BJ (cell line): ENCODE measurements at places on chromosomes 5 and 9.

DNA sequence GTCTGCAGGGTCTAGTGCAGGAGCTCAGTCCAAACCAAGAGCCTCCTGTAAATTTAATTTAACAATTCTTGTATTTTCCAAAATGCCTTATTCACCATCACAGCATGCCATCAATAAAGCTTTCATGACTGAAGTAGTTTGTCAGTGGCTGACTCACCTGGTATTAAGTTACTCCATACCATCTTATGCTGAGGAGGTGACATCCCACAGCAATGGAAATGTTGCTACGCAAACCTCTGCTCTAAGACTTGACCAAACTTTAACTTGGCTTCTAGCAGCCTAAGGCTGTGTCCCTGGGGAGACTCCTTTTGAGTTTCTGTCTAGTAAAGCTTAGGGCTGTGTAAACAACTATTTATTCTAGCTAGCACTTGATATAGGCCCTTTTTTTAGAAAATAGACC lies 1231.3 kb upstream of the CDH18 start:
- no peak for DNase-seq

- DNase-seq = no peak
These were observed 395.4 kb downstream of the DTWD2 start for GRCh38 chr5:118593003-118593328.

DNA sequence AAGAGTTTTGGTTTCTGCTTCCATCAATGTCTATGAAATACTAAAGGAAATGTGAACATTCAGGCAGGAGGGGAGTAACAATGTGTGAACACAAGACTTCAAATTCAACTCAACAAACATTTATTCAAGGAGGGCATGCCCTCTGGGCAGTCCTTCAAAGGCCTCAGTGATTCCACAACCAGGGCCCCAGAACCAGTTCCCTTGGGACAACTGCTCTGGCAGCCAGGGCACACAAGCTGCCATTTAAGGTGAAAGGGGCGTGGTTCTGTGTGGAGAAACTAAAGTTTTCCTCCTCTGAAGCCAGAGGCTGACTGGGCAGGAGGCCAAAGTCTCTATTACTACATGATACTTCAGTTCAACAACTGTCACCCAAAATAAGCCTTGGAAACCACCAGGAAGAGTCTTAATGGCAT lies 3.2 kb downstream of the RBM18 start:
- no peak for DNase-seq

- no peak for DNase-seq
These were observed 281.9 kb downstream of the GAS1 start for GRCh38 chr9:86665416-86665815.

DNA sequence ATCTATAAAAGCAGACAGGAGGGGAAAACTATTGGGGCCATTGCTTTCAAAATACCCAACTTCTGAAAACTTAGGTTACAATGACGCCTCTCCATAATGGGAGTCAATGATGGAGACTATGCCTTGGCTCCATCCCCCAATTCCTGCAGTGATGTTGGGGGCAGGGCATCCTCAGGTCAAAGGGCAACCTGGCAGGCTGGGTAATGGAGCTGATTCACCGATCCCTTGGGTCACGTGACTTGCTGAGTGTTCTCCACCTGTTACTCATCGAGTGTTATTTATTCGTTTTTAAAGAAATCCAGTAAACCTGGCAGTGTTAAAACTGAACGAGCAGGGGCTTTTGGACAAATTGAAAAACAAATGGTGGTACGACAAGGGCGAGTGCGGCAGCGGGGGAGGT lies 244.4 kb downstream of the FAM114A2 start:
- no peak for DNase-seq

DNA sequence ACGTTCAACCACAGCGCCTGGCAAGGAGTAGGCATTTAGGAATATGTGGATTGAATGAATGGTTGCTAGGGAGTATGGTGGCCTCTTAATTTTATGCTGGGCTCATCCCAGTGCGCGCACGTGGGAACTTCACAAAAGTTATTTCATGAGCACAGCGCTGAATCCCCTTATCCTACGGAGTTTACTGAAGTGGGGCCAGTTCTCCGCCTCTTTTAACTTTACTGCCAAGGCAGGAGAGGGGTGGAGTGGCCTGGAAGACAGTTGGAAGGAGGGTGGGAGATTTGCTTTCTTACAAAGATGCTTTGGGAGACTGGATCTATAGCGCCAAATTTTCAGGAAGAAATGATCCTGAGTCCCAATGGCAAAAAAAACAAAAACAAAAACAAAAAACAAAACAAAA lies 326.5 kb downstream of the SH3GL2 start:
- DNase-seq = no peak

DNA sequence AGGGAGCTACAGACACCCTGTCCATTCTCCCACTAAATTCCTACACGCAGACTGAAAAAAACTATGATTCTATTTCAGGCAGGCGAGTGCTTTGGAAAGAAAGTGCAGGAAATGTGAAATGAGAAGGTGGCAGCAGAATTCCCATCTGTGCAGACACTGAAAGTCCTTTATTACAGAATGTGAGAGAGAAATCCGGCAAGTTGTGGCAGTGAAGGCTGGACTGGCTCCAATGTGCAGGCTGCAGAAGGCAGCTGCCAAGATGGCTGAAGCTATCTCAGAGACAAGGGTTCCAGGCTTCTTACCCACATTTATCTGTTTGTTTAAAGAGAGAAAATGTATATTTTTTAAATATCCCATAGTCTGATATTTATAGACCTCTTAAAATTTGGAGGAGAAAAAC lies 161.8 kb upstream of the VLDLR start:
- no peak for DNase-seq

GRCh38 chr9:119986205-119986604 lies 593.8 kb downstream of the CDK5RAP2 start:
- no peak for DNase-seq

DNA sequence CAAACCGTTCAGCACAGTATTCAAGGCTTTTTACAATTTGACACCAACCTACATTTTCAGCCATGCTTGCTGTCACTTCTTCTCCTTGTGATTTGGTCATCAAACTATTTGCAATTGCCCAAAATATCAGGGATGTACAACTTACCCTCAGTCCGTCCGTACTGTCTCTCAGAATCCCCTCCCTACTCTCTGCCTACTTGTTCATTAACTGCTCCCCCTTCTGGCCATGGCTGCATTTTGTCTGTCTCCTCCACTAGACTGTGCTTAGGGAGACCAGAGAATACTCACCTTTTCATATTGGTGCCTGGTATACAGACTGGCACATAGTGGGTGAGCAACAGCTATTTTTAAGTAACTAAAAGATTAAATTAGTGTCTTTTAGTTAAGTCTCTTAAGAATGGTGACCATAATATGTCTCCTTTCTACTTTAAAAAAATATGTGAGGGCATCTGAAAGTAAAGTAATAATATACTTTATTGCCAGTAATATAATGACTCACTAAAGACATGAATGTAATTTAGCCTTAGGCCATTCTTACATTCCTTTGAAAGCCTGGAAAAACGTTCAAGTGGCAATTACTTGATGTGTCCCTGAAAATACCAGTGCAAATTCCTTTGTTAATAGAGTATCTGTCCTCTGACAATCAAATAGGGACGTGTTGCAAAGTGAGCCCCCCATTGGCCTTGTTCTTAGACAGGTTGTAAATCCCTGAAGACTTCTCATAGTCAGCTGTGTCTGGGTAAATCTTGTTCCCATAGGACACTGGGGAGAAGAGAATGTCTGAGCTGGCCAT lies 27.8 kb downstream of the PRLR start:
- peak; percentile 66 for DNase-seq

- no peak for DNase-seq
These were observed 3.6 kb upstream of the OTULINL start for GRCh38 chr5:14577971-14578370.

- DNase-seq = no peak
These were observed 23.4 kb downstream of the UBAC1 start for GRCh38 chr9:135937521-135938489.

GRCh38 chr5:133875179-133875578 lies 93.2 kb downstream of the C5orf15 start:
- no peak for DNase-seq

DNA sequence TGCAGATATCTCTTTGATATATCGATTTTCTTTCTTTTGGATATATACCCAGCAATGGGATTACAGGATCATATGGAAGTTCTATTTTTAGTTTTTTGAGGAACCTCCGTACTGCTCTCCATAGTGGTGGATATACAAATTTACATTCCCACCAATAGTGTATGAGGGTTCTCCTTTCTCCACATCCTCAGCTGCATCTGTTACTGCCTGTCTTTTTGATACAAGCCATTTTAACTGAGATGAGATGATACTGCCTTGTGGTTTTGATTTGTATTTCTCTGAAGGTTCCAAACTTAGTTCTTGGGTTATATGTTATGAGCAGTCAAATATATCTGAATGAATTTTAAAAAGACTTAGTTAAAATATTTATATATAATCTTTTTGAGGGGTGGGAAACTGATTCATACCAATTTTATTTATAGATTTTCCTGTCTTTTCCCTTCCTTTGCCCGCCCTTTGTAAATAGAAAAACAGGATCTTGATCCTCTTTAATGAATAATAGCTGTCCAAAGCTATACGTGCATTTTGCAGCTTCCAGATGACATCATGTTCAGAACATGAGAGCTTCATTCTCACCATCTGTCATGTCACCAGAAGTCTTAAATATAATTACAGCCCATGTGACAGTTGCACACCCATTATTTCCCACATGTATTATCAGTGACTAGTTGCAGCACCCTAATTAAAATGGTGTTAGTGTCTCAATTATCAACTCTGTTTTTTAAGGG lies 6.2 kb upstream of the ARHGEF28 start:
- no peak for DNase-seq

DNA sequence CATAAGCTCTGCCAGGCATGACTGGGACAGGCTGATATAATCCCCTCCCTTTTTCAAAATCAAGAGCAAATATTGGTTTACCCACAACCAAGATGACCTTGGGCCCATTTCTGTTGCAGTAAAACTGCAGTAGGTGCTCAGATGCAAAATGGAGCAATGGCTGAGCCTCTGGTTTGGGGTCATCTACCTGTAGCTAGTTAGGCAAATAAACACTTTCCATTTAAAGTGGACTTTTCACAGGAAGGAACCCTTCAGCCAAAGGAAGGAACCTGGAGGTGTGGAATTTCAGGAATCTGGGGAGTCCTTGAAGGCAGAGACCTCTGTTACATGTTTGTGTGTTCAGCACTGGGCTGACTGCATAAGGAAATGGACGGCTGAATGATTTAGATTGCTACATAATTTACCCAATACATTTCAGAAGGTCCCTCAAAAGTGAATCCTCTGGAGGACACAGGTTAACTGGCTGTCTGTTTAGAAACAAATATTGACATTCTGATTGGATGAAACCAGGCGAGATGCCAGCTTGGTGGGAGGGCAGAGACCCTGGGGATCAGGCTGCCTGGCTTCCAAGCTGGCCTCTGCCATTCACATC lies 170.1 kb upstream of the ZNF618 start:
- DNase-seq = no peak

DNA sequence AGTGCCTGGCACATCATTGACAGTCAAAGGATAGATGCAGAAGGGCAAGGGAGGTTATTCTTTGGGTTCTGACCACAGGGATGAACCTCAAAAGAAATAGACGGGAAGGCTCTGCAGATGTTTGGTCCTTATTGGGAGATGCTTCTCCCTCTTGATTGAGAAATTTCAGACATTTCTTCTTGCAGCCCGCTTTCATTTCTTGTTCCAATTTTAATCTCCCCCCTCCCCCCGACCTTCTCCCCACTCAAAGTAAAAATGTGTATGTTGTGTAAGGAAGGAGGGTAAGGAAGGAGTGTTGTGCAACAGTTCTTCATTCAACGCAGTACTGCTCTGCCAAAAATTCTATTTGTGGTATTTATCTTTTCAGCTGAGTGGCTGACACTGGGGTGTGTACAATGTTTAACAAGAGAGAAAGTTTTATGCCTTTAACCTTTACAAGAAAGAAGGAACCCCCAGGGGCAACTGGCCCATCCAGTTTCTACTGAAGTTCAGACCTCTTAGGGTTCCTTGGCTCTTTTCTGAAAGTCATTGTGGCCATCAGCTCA lies 46.3 kb upstream of the TNFSF15 start:
- no peak for DNase-seq

DNA sequence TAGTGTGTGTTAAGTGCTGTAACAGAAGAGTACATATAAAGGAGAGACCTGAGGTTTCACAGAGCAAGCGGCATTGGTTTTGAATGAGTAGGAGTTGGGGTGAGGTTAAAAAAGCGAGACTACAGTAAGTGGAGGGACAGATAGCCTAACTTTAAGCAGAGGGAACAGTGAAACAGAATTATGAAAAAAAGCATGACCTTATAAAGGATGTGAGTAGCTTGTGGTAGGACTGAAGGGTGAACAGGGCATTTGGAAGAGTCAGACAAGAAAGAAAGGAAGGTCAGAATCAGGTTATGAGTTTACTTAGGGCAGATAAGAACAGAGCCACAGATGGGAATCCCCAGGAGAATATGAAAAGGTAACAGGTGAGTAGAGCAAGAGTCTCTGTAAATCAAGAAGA lies 22.5 kb downstream of the MSANTD3 start:
- no peak for DNase-seq

- DNase-seq = no peak
These were observed 83.7 kb downstream of the PDE6A start for GRCh38 chr5:149860801-149861322.

DNA sequence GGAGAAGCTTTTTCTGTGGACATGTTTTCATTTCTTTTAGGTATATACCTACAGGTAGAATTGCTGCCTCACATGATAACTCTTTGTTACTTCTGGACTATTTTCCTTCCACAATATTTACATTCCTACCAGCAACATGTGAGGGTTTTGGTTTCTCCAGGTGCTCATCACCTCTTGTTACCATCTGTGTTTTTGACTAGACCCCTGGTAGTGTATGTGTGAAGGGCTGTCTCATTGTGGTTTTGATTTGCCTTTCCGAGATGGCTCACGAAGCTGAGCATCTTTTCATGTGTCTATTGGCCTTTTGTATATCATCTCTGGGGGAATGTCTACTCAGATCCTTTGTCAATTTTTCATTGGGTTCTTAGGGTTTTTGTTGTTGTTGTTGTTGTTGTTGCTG lies 17.2 kb upstream of the RANBP17 start:
- no peak for DNase-seq

GRCh38 chr9:73135394-73135793 lies 16.3 kb upstream of the ANXA1 start:
- no peak for DNase-seq

DNA sequence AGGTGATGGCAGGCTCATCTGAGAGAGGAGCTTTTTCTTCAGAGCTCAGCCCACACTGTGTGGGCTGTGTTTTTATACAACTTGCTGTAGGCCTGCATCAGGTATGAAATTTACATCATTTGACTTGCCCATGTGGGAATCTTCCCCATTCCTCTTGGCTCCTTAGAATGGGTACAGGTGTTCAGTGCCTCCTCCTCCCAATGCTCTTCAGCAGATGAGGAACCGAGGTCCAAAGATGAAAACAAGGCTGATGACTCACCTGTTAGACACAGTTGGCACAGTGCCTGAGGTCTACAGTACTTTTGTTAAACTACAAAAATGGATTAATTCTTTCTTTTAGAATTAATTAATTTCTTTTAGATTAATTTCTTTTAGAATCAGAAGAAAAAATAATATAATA lies 20.8 kb downstream of the PAPPA start:
- no peak for DNase-seq

GRCh38 chr5:72537166-72537565 lies 30.0 kb upstream of the ZNF366 start:
- DNase-seq = no peak
